ENCODE measurements at places on chromosomes 13 and 19.

- DNase-seq, result peak; percentile 52
These were observed 26.4 kb downstream of the C13orf46 start for GRCh38 chr13:113947311-113948033.

DNA sequence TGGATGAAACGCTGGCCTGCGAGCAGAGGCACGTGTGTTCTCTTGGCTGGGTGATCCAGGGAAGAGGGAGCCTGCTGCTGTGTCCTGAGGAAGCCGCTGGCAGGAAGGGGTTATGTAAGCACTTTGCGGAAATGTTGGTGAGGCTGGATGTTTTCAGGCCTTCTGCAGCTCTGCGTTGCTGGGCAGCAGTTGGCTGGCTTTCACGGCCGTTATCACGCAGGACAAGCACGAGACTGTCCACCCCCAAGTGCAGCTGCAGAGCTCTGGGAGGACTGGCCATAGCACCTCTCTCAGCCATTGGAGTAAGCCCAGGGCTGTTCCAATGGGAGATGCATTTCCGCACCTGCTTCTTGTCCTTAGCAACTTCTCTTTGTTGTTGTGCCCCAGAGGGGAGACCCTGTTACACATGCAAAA is 146.9 kb upstream of the SOX21 start:
- peak; percentile 63 for DNase-seq

- DNase-seq, result no peak
These were observed 725 bp downstream of the ZNF682 start for GRCh38 chr19:20038358-20039202.

DNA sequence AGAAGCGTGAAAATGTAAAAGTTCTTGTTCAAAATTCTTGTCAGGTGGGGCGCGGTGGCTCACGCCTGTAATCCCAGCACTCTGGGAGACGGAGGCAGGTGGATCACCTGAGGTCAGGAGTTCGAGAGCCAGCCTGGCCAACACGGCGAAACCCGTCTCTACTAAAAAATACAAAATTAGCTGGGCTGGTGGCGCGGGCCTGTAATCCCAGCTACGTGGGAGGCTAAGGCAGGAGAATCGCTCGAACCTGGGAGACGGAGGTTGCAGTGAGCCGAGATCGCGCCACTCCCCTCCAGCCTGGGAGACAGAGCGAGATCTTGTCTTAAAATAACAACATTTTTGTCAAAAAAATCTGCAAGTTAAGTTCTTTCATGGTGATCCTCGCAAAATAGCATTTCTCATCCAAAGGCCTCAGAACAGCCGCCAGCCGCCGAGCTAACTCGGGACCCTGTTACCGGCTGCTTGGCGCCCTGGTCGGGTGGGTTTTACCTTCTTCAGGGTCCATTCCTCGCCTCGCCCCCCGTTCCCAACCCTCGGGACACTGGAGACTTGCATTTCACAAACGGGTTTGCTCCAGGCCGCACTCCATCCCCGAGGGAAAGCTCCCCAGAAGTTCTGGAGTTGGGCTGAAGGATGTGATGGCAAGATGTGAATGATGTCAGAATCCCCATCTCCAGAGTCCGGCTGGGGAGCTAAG is 1.6 kb downstream of the LATS2 start:
- no peak for DNase-seq
